Stimulated activated CD8-positive, alpha-beta memory T cell treated with anti-CD3 and anti-CD28 coated beads, Interleukin-4, amount 100 ng/mL, for 1 hour (primary cell): ENCODE measurements at places on chromosomes 11 and 22.

DNA sequence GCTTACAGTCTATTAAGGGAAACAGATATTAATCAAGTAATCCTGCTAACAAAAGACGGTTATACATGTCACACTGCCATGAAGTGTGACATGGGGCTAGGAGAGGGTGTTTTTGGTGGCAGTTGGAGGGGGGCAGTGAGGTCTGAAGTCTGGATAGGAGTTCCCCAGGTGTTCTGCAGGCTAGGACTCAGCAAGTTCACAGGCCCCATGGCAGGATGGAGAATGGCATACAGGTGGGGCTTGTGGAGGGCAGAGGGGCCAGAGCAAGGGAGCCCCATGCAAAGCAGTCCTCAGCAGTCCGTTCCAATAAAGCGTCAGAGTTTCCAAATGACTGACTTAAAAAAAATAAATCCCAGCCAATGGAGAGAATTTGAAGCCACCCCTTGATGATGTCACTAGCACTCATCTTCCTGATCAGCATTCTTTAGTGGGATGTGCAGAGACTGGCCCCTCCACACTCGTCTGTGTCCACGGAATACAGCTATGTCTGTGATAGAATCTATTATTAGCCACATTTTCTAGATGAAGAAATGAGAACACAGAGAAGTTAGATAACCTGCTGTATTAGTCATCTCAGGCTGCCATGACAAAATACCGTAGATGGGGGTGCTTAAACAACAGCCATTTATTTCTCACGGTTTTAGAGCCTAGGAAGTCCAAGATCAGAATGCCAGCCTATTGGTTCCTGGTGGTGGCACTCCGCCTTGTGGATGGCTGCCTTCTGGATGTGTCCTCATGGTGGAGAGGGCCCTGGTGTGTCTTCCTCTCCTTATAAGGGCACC lies 32.6 kb downstream of the PRDM11 start:
- no peak for DNase-seq

DNA sequence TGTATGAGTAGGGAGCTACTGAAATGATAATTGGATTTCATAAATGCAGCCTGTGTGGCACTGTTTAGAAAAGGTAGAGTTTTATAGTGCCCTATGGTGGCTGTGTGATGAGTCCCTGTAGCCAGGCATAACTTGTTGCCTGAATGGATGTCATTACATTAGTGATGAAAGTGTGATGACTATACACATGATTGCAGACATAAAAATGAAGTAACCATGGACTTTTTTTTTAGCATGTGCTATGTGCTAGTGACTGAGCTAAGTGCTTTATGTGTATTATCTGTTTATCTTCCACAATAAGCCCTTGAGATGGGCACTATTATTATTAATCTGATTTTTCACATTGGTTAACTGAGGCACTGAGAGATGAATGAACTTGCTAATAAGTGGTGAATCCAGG lies 13.5 kb upstream of the GRAMD1B start:
- no peak for DNase-seq

GRCh38 chr22:19138217-19139000 lies 6.0 kb downstream of the ESS2 start:
- DNase-seq: no peak

DNA sequence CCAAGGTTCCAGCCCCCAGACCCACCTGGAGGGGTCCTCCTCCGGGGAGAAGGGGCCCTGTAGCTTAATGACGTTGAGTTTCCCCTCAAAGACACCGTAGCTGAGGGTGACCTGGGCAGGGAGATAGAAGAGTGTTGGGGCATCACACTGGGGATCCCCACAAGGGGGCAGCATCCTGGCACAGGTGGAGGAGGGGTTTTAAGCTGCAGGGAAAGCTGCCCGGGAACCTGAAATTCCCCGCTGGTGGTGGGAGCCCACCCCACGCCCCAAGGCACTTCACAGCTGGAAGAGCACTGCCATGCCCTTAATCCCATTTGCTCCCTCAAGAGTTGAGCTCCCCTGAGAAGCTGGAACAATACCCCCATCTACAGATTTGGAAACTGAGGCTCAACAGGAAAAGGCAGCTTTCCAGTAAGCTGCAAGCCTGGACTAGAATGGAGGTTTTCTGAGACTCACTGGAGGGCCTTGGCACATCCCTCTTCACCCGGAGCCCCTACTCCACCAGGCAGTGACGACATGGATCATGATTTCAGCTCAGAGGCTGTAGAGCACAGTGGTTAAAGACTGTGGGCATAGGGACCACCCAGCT lies 13.7 kb downstream of the MFNG start:
- no peak for DNase-seq

DNA sequence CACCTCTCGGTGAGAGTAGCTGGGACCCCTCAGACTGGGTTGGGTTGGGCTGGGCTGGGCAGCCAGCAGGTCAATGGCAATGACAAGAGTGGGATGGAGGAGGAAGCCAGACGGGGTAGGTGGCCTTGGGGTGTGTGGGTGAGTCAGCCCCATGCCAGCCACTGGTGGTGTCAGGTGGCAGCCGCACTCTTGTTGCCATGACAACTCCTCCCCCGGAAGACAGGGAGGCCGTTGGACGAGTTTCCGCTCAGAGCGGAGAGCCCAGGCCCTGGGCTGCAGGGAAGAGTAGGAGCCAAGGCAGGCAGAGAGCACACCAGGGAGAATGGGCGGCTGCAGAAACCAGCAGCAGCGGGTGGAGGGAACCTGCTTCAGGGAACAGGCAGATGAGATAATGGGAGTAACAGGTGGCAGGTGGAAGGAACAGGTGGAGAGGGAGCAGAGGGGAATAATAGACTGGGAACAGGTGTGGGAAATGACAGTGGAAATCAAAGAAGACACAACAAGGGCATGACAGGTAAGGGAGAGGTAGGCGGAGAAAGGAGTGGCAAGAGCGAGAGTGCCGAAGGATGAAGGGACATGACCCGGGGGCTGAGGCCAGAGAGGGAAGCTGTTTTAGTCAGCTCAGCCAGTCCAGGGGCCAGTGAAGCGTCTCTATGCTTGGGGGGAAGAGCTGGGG lies 8.7 kb downstream of the SPTBN2 start:
- no peak for DNase-seq

DNA sequence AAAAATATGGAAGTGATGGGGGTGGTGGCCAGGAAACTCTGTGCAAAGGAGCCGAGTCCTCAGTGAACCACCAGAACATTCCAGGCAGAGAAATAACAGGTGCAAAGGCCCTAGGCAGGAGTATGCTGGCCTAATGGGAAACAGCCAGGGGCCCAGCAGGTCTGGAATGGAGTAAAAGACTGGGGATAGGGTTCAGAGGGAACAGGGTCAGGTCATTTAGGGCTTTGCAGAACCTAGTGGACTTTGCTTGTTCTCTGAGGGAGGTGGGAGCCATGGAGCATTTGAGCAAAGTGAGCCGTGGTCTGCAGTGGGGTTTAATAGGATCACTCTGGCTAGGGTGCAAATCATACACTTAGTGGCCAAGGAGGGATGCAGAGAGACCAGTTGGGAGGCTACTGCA lies 8.7 kb downstream of the CRYBB3 start:
- DNase-seq: no peak

DNA sequence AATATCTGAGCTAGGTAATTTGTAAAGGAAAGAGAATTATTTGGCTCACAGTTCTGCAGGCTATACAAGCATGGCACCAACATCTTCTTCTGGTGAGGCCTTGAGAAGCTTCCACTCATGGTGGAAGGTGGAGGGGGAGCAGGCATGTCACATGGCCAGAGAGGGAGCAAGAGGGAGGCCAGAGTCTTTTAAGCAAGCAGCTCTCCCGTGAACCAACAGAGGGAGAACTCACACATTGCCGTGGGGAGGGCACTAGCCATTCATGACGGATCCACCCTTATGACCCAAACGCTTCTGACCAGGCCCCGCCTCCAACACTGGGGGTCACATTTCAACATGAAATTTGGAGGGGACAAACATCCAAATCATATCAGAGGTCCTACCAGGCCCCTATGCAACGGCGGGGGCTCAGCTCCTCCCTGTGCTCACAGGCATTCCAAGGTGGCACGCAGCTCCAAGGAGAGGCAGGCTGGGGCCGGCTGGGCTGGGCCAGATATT lies 4.6 kb downstream of the C11orf96 start:
- no peak for DNase-seq

DNA sequence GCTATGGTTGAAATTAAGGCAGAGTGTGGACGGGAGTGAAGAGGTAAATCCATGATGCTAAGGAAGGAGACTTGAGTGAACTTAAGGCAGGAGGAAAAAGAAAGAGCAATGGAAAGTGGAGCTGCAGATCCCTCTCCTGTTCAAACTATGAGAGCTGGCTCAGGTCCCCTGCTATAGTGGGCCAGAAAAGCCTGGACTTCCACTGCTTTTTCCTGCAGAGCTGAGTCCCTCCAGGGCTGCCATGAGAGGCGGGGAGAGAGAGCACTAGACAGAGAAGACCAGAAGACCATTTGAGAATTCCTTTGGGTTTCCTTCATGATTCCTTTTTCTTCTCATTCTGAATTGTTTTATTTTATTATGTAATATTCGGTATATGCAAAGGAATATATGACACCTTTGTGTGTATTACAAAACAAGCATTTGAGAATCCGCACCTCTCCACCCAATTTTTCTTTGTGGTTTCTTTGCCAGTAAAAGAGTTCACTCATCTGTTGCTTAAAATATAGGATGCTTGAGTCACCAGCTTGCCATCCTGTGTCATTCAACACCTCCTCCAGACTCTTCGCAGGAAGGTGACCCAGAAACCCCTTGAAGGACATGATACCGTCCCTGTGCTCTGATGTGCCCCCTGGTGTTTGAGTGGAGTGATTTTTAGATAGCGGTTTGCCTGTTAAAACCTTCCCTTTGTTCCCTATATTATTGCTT lies 24.4 kb downstream of the SREBF2 start:
- DNase-seq: peak; percentile 47

GRCh38 chr11:119100994-119101758 lies 477 bp downstream of the DPAGT1 start:
- DNase-seq: no peak

DNA sequence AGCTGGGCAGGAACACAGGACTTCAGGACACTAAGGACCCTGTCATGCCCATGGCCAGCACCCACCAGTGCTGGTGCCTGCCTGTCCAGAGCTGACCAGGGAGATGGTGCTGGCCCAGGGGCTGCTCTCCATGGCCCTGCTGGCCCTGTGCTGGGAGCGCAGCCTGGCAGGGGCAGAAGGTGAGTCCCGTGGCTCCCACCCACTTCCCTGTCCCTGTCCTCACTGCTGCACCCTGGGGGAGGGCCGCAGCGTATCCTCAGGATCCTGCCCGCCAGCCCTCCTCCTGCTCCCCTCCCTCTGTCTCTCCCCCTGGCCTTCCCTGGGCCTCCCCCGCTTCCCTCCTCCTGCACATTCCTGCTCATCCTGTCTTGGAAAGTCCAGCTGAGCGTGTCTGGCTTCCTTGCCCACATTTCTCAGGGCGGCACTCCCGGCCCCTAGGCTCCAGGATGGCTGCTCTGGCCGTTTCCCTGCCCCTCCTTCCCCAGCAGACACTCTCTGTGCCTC lies 8.7 kb downstream of the CSF2RB start:
- DNase-seq: no peak

DNA sequence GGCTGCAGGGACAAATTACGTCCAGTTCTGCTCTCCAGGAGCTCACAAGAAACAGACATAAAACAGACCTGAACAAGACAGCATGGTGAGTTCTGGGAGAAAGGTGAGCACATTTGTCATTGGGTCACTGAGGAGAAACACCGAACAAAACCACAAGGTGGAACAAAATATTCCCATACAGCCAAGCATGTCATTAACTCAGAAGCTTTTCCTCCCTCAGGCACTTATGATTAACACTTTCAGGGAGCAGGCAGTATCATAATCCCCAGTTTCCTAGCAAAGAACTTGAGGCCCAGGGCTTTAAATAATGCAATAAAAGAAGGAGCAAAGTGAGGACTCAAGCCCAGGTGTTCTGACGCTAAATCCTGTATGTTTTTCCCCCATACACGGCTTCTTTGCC lies 43.0 kb downstream of the P4HA3 start:
- DNase-seq: no peak

DNA sequence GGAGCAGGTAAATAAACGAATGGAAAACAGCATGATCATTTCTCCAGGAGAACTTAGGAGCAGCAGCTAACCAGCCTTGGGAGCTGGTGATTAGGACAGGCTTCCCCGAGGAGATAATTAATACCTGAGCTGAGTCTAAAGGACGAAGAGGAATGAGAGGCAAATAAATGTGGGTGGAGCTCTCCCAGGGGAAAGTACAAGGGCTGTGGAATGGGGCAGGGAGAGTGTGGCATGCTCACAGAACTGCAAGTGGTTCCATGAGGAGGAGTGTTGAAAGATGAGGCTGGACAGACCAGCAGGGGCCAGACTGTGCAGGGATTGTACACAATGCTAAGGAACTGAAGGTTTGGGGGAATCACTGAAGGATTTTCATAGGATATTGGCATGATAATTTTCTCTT lies 14.2 kb upstream of the TLCD5 start:
- no peak for DNase-seq

DNA sequence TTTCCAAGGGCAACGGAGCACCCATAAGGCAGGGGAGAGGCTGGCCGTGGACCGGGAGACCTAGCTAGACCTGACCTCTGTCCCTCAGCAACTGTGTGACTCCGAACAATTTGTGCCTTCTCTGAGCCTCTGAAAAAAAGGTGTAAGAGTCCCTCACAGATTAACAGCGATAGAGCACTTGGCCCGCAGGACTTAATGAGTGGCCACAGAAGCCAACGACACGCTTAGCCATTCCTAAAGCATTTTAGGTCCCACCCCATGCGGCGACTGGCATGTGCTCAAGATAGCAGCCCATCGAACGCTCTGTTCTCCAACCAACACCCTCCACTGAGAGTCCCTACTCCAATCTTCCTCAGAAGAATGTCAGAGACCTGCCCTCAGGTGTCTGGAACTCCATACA lies 1.5 kb downstream of the SULT4A1 start:
- no peak for DNase-seq

GRCh38 chr11:122673701-122674100 lies 18.2 kb downstream of the UBASH3B start:
- DNase-seq: no peak

DNA sequence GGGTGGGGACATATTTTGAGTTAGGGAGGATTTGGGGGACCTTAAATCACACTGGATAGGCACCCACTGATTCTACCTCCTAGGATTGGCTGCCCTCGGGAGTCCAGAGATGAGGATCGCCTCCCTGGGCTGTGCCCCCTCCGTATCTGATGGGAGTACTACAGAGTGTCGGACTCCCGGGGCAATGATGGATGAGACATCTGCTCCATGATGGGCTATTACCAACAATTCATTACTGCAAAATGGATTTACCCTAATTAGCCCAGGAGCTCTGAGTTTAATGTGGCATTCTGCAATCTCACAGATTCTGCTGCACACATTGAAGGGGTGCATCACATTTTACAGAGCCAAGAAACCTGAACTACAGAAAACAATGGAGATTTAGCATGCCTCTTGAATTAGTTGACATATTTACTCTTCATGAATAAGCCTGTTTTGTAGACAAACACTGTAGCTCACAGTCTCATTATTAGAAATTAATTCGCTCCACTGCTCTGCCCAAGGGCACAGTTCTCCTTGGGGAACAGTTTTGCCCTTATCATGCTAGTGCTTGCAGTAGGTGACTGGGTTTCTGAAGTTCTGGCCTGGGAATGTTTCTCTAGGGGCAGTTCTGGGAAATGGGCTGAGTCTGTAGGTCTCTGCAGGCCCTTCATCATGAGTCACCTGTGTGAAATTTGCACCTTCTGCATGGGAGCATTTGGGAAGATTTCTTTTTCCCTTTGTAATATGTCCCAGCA lies 217.1 kb upstream of the PLET1 start:
- DNase-seq: no peak
